ENCODE measurements at places on chromosomes 6 and 20.
A peak's percentile ranks its signal among the peaks of the same experiment; 100 is the strongest.

DNA sequence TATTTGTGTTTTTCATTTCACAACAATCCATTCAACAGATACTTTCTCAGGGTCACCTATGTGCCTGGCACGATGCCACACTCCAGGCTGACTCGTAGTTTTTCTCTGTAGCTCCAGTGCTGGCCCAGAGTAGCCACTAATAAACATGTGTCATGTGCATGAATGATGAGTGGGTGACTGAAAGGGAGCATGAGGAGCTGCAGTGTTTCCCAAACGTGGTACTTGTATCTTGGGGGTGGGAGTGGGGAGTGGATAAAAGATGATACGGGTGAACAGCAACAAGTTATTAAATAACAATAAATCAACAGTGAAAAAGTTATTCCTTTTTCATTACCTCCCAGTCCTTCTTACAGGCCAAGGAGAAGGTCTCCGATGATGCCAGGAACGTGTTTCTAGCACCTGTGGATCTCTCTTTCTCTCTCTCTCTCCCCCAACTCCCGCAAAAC lies 17.1 kb downstream of the SRXN1 start:
- no peak for DNase-seq

- peak; percentile 65 for DNase-seq
Measured at GRCh38 chr20:61082720-61083119, 169.3 kb upstream of the CDH4 start.

- DNase-seq: no peak
Measured at GRCh38 chr6:44123544-44123943, 3.7 kb downstream of the MRPL14 start.

GRCh38 chr6:157276731-157277130 lies 46.6 kb downstream of the TMEM242 start:
- no peak for DNase-seq

- no peak for DNase-seq
Measured at GRCh38 chr6:40376113-40376650, 211.0 kb downstream of the LRFN2 start.

DNA sequence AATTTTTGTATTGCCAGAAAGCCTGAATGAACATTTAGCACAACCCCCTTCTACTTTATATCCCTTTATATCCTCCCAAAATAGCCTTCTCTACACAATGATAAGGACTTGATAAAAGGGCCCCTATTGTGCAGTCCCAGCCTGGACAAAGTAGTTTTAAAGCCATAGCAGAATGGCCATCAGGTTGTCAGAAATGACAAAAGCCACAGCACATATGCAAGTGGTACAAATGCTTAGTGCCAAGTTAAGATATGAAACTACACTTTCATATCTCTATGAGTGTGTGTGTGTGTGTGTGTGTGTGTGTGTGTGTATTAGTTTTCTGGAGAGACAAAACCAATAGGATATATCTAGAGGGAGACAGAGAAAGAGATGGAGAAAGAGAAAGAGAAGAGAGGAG lies 132.6 kb downstream of the SGK1 start:
- DNase-seq: no peak

DNA sequence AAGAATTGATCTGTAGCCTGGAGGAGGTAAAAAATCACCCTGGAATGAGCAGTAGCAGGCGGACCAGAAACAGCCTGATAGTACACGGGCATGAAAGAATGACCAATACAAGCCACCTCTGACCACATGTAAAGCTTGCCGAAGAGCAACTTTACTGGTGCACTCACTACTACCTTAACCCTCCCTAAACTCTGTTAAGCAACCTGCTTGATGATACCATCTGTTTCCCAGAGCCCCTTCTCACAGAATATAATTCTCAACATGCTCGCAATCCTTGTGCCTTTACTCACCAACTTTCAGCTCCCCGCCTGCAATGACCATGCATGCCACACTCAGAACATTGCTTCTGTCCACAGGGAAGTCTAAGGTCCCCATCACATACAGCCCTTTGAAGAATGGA lies 296.5 kb downstream of the PKHD1 start:
- no peak for DNase-seq

DNA sequence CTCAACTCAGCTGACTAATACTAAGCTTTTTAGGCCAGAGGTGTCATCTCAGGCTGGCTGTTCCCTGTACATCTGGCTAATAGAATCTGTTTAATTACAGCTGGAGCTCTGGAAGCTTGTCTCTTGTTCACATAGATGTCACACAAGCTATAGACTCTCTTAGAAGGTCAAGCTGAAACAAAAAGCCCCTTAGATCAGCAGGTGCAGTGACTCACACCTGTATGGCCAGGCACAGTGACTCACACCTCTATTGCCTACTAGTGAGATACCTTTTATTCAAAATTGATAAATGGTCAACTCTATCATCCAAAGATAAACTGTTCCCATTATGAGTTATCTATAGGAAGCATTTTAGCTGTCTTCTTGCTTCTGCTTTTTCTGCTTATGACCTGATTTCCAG lies 29.9 kb upstream of the MTHFD1L start:
- DNase-seq: no peak

DNA sequence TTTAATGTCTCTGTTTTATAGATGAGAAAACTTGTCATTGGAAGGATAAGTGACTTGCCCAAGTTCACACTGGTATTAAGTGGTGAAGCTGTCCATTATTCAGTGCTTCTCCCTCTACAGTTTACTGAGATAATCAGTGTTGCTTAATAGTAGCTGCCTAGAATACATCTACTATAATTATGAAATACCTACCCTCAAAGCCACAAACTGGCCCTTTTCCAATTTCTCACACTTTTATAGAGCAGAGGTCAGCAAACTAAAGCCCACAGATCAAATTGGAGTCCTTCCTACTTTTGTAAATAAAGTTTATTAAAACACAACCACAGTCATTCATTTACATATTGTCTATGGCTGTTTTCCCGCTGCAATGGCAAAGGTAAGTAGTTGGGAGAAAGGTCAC lies 73.5 kb downstream of the EYS start:
- no peak for DNase-seq

GRCh38 chr6:26555505-26556262 lies 17.5 kb downstream of the HMGN4 start:
- DNase-seq: no peak

- DNase-seq: no peak
Measured at GRCh38 chr20:58691773-58692578, 624 bp upstream of the NPEPL1 start.

DNA sequence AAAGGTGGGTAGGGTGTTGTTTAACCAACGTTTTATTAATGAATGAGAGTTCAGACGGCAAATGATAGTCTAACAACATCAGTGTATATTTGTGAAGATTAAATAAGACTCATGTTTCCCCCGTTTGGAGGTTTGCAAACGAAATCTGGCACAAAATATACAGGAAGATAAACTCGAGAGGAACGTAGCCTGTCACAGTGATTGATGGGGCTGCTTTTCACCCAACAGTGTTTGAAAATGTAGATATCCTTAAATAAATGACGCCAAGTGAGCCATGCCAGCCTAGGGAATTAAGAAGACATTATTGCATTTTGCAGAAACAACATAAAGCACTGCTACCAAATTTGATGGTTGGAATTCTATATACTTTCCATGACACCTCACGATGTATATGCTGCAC lies 696.5 kb upstream of the FLRT3 start:
- no peak for DNase-seq

DNA sequence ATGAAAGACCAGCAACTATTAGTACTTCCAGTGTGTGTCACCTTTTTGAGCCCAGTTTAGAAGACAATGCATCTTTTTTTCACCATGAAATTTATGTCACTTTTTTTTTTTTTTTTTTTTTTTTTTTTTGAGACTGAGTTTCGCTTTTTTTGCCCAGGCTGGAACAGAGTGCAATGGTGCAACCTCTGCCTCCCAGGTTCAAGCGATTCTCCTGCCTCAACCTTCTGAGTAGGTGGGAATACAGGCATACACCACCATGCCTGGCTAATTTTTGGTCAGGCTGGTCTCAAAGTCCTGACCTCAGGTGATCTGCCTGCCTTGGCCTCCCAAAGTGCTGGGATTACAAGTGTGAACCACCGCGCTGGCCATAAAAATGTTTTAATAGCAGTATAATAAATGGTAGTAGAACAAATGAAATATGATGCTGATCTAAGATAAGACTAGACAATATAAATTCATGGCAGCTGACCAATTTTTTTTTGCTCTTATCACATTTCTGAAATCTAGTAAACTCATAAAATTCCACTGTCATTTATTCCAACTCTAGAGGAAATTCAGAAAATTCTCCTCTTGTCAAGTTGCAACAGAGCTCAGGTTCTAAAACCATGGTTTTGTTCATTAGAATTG lies 21.3 kb downstream of the NHSL1 start:
- no peak for DNase-seq

DNA sequence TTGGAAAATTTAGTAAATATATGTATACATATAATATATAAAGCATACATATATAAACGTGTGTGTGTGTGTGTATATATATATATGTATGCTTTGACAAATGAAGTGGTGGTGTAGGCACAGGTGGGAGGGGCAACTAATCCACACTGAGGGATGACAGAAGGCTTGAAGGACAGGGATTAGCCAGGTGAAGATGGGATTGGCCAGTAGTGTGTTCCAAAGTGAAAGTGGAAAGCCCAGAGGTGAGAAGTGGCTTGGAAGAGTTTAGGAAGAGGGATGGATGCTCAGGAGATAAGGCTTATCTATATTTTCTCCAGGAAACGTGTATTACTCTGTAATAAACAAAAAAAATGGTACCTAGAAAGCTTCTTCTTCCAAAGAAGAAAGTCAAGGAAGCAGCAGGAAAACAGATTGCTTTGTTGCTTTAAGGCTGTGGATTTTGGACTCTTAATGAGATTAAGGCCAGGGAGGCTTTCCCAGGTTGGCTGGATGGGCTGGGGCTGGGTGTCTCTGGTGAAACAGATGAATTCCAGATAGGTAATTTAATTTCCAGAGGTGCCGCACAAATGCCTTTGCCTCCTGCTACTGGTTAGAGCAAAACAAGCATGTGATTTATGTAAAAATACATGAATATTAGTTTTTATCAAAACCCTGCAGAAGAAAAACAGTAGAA lies 63.9 kb downstream of the JARID2 start:
- DNase-seq: no peak

GRCh38 chr6:35484921-35485392 lies 11.9 kb downstream of the TEAD3 start:
- DNase-seq: no peak

DNA sequence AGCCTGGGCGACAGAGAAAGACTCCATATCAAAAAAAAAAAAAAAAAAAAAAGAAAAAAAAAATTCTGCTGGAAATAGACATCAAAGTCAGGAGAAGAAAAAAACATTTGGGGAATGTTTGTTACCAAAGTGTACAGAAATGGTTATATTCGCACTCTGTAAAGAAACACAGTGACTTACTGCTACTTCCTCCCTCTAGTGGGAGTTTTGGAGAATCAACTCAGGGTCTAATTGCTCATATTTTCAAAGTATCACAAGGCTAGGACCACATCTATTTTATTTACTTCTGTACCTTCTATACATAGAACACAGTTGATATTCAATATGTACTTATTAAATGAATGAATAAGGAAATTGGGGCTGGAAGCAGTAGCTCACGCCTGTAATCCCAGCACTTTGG lies 24.4 kb downstream of the ARG1 start:
- no peak for DNase-seq

DNA sequence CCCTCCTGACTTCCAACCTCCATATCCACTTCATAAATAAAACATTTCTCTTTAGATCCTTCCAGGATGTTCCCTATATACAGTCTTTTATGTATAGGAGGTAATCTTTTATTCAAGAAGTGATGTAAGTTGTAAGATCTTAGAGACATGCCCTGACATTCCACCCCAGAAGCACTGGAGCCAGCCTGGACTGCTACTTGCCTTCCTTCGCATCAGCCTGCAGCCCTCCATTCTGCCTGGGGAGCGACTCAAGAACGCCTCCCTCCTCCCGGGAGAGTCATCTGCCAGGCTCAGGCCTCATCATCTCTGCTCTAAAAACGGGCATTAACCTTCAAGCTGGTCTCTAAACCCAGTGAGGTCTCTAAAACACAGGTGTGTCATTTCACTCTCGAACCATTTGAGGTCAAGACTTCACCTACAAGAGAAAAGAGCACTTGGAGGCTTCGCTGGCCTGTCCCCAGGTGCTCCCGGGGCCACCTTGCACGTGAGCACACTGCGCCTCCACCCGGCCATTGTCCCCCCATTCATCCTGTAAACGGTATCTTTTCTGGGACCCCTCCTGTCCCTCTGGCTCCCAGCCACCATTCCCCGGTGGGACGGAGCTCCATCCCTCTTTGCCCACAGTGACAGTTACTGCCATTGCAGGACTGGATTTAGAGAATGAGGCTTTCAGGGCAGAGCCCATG lies 107.5 kb upstream of the PDE10A start:
- DNase-seq: no peak

DNA sequence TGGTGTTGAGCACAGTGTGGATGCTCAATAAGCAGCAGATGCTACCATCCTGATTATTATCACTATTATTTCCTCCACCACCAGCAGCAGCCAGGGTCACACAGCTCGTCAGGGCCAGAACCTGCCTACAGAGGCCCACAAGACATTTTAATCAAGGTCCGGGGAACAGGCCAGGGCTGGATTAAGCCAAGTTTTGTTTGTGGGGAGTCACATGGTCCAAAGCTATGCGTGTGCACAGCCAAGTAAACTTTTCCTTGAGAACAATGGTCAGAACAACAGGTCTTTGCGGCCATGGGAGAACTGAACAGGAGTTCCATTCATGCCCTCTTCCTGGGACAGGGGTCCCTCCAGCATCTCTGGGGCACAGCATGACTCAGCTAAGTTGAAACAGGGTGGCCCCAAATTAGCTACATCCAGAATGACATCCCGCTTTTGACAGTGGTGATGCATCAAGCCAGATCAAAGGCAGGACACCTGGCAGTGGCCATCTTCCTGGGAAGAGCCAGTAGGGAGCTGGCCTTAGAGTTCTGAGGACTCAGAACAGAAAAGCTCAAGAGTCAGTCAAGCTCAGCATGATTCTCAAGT lies 11.7 kb downstream of the SNTA1 start:
- DNase-seq: peak; percentile 39

GRCh38 chr6:89736893-89737292 lies 82.7 kb downstream of the MDN1 start:
- no peak for DNase-seq

GRCh38 chr20:58619077-58619863 lies 31.8 kb upstream of the STX16 start:
- DNase-seq: no peak

GRCh38 chr6:112466373-112467151 lies 119.4 kb downstream of the RFPL4B start:
- no peak for DNase-seq

GRCh38 chr6:154847318-154847717 lies 114.1 kb downstream of the SCAF8 start:
- DNase-seq: no peak

- DNase-seq: peak; percentile 71
Measured at GRCh38 chr6:43172104-43173007, 1.3 kb downstream of the SRF start.

- DNase-seq: no peak
Measured at GRCh38 chr6:126957721-126958120, 160.8 kb upstream of the RSPO3 start.

GRCh38 chr6:100768816-100769351 lies 112.2 kb downstream of the ASCC3 start:
- DNase-seq: no peak

Data from right hindlimb (tissue), 1 donor.